Stimulated activated CD4-positive, alpha-beta T cell treated with anti-CD3 and anti-CD28 coated beads, Interleukin-2, amount 100 ng/mL, for 4 hours (primary cell): ENCODE measurements at places on chromosomes 4 and X.

DNA sequence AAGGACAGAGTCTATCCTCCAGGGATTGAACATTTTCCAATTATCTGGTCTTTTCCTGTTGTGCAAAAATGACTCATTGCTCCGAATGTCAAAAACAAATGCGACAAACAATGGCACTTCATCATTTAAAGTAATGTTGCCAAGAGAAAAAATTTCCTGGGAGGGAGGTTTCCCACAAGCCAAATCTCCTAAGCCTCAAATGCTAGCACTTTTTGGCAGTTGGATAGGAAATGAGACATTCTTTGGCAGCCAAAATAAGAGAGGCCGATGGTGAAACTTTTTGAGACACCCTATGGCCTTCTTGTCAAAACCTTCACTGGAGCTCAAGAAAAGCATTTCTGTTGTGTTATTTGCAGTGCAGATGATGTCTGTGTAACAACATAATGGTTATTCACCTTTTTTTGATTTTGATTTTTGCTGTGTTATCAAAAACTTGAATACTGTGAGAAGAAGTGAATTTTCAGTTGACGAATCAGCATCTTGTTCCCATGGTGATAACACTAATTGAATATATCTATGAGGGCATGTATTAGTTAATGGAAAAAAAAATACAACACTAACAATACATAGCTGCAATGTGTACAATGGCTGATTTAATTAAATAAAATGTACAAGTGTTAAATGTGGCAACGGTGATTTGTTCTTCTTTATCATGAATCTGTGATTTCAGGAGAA is 333.8 kb downstream of the ANK2 start:
- no peak for DNase-seq

- no peak for DNase-seq
These were observed 29.4 kb downstream of the WDR13 start for GRCh38 chrX:48626401-48627298.

DNA sequence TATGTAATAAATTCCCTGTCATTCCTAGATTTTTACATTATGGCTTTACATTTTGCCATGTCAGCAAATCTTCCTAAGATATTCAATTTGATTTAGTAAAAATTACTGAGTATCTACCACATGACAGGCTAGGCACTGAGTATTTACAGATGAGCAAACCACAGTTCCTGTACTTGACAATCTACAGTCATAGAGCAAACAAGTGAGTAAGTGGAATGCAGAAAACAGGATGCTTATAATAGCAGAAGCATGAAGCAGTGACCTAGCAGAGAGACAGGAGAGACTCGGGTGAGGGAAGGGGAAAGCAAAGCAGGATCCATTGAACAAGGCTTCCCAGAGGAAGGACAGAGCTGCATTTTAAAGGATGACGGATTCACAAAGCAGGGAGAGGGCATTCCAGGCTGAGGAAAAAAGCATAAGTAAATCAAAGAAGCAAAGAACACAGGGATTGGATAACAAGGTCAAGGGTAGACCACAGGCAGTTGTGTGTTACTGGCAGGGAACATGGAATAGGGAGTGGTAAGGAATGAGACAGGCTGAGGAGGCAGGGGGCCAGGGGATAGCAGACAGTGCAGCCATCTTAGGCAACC is 124.7 kb upstream of the C1QTNF7 start:
- no peak for DNase-seq

DNA sequence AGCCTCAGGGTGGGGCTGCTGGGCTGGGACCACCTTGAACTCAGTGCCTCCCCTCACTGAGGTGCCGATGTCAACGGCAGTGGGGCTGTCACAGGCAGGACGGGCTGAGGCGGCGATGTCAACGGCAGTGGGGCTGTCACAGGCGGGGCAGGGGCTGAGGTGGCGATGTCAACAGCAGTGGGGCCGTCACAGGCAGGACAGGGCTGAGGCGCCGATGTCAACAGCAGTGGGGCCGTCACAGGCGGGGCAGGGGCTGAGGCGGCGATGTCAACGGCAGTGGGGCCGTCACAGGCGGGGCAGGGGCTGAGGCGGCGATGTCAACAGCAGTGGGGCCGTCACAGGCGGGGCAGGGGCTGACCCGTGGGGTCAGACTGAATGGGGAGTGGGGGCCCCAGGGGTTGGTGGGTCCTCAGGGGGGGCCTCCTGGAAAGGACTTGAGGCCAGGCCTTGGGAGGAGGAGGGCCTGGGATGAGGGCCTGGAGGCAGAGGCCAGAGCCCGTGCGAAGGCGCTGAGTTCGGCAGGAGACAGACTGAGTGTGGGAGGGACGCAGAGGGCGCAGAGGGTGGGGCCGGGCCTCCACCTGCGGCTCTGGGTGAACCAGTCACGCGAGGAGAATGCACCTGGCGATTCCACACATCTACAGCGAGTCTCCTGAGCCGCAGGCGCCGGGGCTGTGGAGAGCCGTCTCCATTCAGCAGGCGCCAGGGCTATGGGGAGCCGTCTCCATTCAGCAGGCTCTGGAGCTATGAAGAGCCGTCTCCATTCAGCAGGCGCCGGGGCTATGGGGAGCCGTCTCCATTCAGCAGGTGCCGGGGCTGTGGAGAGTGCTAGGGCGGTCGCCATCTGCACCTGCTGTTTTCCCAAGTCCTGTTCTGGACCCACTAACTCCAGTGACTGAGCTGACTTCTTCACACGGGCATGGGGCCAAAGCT is 22.9 kb downstream of the ATP5ME start:
- no peak for DNase-seq

DNA sequence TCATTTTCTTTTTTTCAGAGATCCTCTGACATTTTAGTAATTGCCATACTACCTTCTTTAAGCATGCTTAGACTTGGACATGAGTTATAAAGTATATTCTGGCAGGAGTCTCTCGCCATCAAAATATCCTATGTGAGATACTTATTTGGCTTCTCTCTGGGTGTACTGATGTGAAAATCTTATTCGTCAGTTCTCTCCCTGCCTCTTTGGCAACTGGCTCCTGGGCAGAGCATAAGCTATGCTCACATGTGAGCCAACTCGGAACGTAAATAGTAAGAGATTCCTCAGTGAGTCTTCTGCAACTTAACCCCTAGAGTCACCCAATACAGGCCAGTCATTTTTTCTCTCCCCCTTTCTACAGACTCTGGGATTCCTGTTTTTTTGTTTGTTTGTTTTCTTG is 91.6 kb downstream of the MAGEB17 start:
- no peak for DNase-seq

DNA sequence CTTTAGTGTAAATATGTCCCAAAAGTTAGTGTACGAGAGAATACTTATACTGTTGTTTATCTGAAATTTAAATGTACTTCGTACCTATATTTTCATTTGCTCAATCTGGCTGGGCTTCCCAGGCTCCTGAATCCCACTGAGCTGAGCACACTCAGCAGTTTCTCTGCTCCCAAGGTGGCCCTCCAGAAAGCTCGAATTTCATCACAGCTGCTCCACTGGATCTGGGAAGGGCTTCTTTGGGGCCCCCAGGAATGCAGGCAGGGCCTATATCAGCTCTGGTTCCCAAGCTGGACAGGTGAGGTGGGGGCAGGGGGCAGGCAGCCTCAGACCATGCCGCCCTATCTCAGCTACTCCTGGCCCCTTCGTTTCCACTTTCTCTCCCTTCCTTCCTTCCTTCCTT is 1.5 kb upstream of the FATE1 start:
- DNase-seq, result no peak

DNA sequence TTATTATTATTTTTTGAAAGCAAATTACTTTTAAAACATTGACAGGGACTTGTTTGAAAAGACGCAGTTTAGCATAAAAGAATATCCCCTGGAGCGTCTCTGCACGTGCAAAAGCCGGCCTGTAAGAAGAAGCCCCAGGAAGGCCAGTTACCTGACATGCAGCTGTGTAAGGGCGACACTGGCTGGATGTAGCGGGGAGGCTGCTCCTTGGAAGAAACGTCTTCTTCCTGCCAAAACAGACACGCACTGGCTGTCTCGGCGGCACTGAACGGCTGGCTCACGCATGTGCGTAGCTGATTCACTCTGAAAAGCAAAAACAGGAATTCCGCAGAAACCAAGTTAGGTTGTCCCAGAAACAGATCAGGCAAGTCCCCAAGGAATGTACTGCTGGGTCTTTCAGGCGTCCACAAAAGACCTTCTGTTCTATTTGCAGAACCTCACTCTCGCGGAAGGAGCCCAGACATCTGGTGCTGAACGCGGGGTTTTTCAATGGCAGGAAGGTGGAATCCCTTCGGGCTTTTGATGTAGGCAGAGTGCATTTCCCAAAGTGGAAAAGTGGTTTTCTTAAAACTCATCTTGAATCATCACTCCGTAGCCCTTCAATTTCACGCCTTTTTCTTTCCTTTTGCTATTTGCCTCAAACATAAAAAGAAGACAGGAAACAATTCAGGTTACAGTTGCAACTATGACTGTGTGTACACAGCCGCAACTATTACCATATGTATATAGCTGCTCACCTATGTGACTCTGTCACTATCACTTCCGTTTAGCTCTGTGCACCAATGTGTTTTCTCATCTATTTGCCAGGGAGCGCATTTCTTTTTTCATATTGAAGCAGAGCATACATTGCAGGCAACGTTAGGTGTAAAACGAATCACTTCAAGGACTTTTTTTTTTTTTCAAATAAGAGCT is 38.1 kb upstream of the ARSH start:
- DNase-seq, result no peak

DNA sequence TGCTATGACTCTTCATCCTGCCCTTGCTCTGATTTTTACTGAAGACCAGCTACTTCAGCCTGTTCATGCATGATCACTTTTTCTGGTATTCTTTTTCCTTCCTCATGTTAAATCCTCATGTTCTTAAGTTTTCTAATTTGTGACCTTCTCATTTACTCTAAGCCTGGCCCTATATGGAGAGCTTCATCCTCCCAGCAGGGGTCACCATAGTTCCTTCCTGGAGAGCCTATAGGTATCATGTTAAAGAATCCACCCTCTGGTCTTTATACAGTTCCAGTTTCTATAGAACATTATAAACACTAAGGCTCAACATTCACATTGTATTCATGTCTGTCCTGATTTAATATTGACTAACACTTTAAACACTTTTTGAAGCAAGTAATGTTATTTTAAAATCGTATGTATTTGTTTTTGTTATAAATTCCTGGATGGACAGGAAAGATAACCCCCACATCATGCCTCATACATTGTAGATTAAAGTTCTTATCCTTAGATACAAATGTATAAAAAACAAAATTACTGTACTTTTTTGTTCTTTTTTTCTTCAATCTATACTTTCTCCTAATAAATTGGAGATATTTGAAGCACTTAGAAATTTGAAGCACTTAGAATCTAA is 53.8 kb upstream of the OTUD4 start:
- DNase-seq, result peak; percentile 47

DNA sequence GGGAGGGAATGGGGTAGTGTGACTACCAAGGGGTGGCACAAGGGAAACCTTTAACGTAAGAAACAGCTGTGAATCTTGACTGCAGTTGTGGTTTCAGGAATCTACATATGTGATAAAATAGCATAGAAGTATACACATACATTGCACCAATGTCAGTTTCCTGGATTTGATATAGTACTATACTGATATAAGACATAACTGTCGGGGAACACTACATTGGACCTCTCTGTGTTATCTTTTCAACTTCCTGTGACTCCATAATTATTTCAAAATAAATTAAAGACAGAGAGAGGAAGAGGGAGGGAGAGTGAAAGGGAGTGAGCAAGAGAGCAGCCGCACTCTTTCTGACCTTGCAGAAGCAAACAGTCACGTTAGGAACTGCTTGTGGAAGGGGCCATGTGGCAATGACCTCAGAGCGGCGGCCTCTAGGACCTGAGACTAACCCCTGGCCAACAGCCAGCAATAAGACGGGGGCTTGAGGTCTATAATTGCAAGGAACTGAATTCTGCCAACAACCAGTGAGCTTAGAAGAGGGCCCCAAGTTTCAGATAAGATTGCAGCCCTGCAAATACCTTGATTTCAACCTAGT is 47.4 kb downstream of the NALF2 start:
- no peak for DNase-seq

- no peak for DNase-seq
These were observed 145.4 kb upstream of the LCORL start for GRCh38 chr4:18166925-18167324.

GRCh38 chr4:185920171-185920570 is 108.2 kb upstream of the SORBS2 start:
- no peak for DNase-seq

GRCh38 chr4:173536808-173537429 is 6.9 kb upstream of the HAND2 start:
- no peak for DNase-seq

DNA sequence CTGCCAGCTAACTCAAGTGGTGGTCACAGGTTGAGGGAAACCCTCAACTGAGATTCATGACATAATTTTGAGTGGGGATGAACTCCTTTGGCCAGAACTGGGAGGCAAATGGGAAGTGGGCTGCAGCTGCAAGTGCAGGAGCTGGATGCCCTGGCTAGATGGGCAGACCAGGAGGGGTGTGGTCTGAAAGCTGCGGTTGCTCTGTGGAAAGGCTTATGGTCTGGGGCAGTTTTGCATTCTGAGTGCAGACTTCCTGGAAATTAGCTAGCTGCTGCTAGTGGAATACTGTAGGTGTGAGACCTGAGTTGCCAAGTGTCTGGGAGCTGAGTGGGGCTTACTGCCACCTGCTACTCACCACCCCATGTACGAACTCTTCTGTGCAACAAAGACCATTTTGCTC is 52.1 kb upstream of the NAP1L2 start:
- DNase-seq, result no peak

- peak; percentile 1 for DNase-seq
These were observed 332.7 kb downstream of the MID1IP1 start for GRCh38 chrX:39133971-39134370.

DNA sequence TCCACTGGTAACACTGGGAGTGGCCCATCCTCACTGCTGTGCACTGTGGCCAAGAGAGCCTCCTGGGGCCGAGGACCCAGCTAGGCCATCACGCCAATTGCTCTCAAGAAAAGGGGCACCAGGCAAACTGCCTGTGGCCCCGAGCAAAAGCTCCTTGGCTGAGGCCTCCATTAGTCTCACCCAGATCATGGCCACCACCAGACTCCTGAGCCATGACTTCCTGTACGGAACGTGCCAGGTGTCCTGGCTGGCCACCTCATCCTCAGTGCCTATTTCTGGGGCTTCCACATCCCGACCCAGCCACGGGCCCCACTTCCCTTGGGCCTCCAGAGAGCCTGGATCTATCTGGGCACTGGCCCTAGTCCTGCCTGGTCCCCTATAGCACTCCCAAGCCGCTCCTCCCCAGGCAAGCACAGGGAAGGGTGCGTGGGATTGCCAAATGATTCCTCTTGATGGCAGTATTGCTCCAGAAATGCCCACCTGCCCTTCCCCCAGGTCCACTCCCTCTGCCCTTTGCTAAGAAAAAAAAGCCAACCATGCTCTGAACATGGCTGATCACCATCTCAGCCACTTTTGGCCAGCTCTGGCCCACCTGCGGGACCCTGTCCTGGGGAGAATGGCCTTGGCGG is 212.6 kb upstream of the AGTR2 start:
- DNase-seq, result no peak
